ENCODE measurements at places on chromosomes 12 and 14. TPM values are rescaled to one million over a fixed set of nuclear protein-coding genes. Genes with fewer than 3 reads are reported as not detected.
A peak's percentile ranks its signal among the peaks of the same experiment; 100 is the strongest.

DNA sequence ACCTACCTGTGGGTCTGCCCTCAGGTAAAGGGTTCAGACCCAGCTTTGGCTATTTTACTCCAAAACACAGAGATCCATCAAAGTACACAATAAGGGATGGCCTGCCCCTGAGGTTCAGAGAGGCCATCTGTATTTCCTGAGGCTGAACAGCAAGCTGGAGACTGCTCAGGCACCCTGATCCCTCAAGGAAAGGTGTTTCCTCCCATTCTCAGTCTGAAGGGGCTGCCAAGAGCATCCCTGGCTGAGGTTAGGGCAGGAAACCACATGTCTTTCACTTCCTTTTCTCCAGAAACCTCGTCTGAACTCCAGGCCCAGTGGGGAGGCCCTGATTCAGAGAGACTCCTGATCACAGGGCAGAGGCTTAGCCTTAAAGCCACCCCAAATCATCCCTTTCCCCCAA, 1.5 kb downstream of the RILPL1 start:
- no peaks in the 10 kb centered on the region for H3K36me3 ChIP-seq
- peak overlapping the region; percentile 73 for H3K4me3 ChIP-seq
- H3K27me3 ChIP-seq, result no peaks in the 10 kb centered on the region
- H3K27ac ChIP-seq, result no peak overlapping the region
- H3K4me1 ChIP-seq, result peaks cover 16% of the 10 kb centered on the region

GRCh38 chr14:78762331-78762730, 592.2 kb downstream of the NRXN3 start:
- no peak for DNase-seq
- no peak overlapping the region for H3K4me3 ChIP-seq

- no peak for DNase-seq
- H3K27ac ChIP-seq, result no peak overlapping the region
- H3K36me3 ChIP-seq, result no peaks in the 10 kb centered on the region
- no peak overlapping the region for H3K4me3 ChIP-seq
- H3K27me3 ChIP-seq, result no peaks in the 10 kb centered on the region
- H3K4me1 ChIP-seq, result no peaks in the 10 kb centered on the region
Observed at GRCh38 chr12:7039403-7039802, 21.1 kb upstream of the C1S start.

CCDC197 gene
- total RNA-seq, result not detected

LYZ gene
- total RNA-seq, result not detected

RERGL gene
- not detected for total RNA-seq

Measured in activated naive CD8-positive, alpha-beta T cell treated with anti-CD3 and anti-CD28 coated beads for 36 hours (primary cell).